ENCODE measurements at places on chromosomes 12 and 14.
A peak's percentile ranks its signal among the peaks of the same experiment; 100 is the strongest.

DNA sequence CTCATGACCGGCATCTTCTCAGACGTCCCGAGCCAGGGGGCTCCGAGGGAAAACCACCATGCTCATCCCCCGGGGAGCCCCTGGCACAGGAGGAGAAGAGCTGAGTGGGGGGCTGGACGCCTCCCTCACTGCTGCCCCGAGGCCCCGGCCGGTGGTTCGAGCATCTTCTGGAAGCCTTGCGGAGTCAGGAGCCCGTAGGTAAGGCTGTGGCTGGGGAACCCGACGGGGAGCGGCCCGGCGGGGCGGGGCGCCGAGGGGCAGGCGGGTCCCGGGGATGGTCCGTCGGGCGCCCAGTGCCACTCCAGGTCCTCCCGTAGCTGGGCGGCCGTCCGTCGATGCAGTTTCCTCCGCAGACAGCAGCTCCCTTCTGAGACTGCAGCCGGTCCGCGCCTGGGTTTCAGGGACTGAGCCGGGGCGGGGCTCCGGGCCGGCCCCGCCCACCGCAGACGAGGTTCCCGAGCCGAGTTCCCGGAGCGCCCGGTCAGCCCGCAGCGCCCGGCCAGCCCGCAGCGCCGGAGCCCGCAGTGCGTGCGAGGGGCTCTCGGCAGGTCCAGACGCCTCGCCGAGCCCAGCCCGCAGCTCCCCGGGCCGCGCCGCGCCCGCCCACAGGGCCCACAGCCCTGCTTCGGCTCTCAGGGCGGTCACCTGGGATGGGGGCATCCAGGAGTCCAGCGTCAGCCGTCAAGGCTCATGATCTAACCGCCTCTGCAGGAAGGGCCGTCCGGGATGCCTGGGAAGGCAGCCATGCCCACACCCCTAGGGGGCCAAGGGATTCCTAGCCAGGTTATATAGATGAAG is at the start of gene PGF:
Gene PGF (minus strand): TSS at position 369 of the 798 bp plus-strand sequence. CDS start 355 bp downstream, at position 14.
- peak; percentile 75 for DNase-seq

GRCh38 chr12:32115404-32116104 is 8.9 kb downstream of the BICD1 start:
- DNase-seq, result peak; percentile 85

GRCh38 chr12:25254271-25254880 is 3.6 kb upstream of the KRAS start:
- no peak for DNase-seq

GRCh38 chr12:120067084-120067869 is 49.3 kb downstream of the RAB35 start:
- no peak for DNase-seq

DNA sequence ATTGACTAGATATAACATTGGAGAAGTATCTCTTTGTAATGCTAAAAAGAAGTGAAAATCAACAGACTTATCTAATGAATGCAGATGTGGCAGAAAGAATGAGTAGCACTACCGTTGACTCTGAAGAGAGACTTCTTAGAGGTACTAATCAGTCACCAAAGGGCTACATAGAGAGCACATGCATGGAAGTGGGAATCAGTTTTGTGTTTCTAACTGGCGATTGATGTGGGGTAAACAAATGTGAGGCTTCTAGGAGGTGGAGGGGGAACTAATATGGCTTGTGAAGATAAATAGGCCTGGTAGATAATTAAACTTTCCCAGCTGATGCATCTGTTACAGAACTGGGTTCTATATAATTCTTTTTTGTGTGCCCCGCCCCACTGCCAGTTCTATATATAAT is 10.5 kb downstream of the COCH start:
- DNase-seq, result no peak

DNA sequence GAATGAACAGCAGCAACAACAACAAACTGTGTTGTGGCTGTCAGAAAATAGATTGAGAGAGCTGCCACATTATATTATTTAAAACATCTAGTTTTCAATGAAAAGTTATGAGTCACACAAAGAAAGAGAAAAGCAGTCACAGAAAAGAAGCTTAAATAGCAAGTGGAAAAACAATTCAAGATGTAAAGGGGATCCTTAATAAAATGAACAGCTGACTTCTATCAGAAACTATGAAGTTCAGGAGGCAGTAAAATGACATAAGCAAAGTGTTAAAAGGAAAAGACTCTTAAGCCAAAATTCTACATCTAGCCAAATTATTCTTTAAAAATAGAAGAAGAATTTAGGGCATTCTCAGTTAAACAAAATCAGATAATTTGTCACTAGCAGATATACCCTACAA is 5.6 kb downstream of the CLEC14A start:
- peak; percentile 52 for DNase-seq

DNA sequence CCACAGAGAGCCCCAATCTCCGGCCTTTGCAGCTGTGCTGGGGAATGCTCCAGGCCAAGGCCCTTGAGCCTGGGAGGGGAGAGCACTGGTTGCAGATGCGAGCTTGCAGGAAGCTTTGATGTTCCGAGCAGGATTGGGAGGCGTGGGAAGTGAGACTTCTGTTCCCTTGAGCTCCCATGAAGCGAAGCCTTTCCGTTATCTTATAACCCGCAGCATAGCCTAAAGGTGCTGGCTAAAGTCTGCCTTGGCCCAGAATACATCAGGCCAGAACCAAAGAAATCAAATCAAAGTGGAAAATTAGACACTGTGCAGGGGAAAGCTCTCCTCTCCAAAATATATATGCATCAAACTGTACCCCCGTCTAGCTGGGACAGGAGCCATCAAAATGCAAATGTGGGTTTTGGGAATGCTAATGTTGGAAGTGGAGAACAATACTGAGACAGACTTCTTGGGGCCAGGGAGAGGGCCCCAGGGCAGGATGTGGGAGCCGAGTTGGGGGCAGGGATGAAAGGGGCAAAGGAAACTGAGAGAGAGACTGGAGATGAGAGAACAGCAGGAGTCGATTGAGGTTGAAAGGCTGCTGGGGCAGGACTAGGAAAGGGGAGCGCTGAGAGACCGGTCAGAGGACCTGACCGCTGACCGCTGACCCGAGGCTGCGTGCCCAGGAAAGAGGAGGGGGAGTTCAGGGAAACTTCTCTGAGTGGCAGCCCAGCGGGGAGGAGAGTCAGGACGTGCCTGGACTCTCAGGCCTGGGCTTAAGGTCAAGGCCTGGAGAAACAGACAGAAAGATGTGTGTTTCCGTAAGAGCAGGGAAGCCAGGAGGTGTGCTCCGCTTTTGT is 152.2 kb upstream of the PARP11 start:
- no peak for DNase-seq
